Choroid plexus epithelial cell (primary cell): ENCODE measurements at places on chromosomes 3 and 15.

DNA sequence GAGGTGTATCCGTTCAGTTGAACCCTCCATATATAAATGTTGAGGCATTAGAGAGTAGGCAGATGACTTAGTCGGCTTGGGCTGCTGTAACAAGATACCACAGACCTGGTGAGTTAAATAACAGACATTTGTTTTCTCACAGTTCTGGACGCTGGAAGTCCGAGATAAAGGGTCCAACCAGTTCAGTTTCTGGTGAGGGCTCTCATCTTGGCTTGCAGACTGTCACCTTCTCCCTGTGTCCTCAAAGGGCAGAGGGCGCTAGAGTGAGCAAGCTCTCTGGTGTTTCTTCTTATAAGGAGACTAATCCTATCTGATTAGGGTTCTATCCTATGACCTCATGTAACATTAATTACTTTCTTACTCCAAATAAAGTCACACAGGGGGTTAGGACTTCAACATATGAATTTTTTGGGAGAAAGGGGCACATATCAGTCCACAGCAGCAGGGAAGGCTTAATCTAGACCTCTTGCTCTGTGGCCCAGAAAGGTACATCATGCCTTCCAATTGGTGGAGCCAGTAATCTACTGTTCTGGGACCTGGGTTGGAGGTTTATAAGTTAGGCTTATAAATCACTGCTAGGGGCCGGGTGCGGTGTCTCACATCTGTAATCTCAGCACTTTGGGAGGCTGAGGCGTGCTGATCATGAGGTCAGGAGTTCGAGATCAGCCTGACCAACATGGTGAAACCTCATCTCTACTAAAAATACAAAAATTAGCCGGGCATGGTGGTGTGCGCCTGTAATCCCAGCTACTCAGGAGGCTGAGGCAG is 26.3 kb upstream of the SLC28A2 start:
- no peak for DNase-seq

DNA sequence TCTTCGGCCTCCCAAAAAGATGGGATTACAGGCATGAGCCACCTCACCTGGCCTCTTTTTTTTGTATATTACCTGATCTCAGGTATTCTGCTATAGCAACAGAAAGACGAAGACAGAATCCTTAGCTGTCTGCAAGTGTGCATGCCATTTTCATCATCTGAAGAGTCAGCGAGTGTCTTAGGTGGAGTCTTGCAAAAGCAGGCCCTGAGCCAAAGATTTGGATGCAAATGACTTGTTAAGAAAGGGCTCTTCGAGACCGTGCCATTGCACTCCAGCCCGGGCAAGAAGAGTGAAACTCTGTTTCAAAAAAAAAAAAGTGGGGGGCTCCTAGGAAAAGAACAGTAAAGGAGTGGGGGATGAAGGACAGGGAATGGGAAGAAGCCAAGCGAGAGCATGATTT is 10.2 kb upstream of the TRIM69 start:
- peak; percentile 58 for DNase-seq

GRCh38 chr3:115186351-115187148 is 39.5 kb upstream of the ZBTB20 start:
- DNase-seq: no peak

DNA sequence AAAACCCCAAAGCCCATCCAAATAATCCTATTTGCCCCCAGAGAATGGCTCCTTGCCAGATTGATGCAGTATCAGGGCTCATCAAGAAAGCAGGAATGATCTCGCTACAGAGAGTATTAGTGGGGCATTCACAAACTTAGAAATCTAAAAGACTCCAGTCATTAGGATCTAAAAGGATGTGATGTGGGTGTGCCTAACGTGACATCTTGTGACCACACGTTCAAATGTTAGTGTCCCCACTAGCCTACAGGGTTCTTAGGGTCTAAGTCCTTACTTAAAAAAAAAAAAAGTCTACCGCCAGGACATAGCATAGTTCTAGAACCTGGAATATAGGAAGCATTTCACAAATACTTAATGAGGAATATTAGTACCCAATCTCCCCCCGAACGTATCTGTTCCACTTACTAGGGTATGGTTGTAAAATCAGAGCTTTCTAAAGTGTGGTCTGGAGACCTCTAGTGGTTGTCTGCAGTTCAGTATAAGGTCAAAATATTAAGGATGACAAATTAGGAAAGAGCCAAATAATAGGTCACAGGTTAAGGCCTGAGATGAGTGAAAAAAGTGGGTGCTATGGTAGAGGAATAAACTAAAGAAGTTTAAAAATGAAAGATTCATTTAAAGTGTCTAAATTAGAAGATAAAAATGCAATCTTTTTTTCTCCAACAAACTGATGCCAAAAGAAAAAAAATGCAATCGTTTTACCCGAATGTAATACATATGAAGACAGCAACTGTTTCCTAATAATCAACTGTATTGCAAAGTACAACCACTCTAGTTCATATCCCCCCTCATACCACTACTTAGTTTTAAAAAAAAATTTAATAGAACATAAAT is 4.2 kb upstream of the CHRM5 start:
- DNase-seq: peak; percentile 69

DNA sequence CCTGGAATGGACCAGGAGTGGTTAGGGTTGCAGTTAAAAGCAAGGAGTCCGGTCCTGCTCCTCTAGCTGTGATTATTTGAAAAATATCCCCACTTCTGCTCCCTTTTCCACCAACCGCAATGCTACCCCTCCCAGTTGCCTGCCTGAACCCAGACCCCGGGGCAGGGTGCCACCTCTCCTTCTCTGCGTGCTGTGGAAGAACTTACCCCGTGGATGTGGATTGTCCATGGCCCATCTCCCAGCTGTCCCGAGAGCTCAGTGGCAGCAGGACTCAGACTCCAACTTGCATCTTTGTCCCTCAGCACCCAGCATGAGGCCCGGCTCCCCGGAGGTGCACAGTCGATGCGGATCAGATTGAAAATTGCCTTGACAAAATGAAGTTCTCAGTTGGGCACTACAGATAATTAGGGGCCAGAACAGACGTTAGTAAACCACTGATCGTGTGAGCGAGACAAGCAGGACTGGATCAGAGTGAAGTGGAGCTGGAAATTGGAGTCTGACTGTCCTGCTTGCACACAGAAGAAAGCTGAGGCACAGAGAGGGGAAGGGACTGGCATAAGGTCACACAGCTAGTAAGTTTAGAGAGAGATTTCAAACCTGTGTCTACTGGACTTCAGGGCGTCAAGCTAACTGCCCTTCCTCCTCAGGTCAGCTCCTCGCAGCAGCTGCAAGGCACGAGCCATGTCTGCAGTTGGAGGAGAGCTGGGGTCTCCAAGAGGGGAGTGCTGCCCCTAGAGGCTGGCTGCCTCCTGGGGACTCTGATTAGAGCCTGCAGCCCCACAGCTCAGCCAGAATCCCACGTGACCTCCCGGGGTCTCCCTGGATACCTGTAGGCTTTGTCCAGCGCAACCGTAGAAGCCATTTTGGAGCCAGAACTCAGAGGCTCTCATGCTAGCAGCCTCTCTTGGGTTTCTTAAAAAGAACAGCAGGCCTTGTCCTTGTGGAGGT is 14.7 kb downstream of the SLC6A1 start:
- DNase-seq: no peak

DNA sequence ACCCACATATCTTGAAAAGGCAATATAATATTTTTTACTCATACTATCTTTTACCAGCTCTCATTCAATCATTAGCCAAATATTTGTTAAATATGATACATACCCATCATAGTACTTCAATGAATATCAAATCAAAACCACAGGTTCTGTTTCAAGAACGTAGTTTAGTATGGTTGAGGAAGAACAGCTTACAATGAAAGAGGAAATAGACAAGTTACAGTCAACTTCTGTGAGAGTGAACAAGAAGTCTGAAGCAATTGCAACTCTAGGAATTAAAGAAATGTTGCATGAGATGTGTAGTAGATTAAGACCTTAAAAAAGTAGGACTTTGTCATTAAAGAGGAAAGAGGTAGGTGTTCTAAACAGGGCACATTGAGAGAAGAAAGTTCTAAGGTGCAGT is 9.3 kb downstream of the BCHE start:
- DNase-seq: no peak

GRCh38 chr3:61409638-61410037 is 151.7 kb upstream of the PTPRG start:
- DNase-seq: no peak
